ENCODE measurements at places on chromosomes 5 and 9.

DNA sequence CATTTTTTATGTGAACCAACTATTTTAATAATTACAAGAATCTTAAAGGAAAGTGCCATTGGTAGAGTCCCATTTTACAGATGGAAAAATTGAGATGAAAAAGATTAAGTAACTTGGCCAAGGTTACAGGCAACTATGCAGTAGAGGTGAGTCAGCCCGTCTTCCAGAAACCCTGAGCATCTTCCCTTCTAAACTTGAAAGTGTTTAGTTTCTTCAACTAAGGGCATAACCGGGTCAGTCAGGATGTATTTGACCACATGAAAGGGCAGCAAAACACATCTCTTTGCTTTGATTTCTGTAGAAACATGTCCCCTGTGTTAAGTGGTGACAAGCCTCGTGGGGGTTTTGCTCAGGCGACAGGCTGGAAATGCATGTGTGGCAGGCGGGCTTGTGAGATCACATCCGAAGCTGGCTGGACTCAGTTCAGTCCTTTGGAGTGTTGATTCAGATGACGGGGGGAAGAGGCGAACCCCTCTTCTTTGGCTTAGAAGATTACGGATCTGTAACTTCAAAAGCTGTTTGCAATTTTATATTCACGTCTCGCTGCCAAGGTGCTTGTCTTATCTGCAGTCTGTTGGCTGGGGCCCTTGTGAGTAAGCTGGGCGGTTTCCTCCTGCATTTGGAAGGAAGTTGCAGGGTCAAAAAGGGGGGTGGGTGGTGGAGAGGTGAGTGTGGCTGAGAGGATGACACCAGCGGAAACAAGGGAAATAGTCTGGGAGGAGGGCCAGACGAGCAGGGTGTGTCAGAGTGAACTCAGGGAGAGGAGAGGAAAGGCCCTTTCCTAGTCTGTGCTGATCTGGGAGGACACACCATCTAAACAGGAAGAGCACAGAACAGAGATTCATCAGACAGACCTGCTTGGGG lies 78.9 kb upstream of the RPS23 start:
- DNase-seq = no peak

GRCh38 chr5:74205767-74206578 lies 434.6 kb downstream of the ENC1 start:
- no peak for DNase-seq

DNA sequence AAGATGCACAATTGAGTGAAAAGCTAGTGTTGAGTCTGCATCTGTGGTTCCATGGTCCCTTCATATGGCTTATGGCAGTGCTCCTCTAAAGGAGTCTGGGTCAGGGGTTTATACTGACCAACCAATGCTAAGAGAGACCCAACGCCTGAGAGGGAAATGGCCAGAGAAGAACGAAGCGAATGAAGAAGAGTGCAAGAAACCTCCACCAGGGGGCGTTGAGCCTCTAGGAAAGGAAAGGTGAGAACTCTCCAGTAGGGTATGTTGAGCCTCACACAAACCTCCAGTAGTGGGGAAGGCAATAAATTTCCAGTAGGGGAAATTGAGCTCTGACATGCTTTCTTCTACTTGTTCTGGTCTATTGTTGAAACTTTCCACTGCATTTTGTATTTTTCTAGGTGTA lies 470.6 kb downstream of the PRDM9 start:
- DNase-seq = no peak

DNA sequence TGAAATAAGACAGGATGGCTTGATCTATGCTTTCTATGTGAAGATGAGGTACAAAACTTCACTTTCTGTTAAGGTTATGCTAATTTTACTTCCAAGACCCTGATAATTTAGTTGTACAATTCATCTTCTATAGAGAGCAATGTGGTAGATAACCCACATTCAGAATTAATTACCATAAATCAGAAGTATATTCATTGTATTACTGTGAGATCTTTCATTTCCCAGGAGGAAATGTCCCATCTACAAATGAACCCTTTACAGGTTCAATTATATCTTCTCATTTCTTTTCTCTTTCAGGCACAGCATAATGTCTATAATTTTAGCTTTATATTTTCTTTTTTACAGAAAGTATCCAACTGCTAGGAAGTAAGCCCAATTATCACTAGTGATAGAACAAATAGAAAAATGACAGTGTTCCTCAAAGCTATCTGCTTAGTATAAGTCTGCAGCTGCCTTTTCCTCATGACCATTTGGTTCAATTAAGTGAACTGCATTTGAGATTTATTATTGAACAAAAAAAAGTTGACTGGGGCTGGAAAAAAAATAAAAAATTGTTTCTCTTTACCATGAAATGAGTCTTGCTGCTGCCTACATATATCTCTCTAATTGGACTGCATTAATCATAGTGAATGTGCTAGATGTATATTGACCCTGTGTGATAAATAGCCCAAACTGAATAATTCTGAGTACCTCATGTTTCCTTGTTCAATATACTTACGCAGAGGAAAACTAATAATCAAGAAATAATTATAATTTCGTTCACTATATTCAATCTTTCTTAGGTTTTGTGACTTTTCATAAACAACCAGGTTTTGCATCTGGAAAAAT lies 1329.4 kb downstream of the PTPRD start:
- DNase-seq = no peak

DNA sequence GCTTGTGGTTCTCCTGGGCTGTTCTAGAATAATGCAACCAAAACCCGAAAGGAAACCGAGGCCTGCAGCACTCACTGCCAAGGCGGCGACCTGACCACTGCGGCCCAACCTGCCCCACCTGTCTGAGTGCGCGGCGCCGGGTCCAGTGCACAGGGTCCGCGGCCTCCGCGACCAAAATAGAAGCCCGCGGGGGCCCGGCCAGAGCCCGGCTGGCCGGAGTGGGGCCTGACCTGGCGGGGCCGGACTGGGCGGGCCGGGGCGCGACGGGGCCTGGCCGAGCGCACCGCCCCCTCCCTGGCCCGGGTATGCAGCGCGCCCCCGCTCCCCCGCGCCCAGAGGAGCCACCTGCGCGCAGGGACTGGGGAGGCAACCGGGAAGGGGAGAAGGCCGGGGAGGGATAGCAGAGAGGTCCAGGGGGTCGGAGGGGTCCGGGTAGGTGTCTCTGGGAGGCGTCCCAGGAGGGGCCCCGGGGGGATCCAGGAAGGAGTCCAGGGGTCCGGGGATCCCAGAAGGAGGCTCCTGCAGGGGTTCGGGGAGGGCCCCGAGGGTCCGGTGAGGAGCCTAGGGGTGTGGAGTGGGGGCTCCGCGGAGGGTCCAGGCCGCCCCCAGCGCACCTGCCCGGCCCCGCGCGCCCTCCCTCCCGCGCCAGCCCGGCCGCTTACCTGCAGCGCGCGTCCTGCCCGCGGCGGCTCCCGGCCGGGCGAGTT lies 503 bp downstream of the SEMA4D start:
- no peak for DNase-seq

- DNase-seq = no peak
These were observed 141.8 kb downstream of the FAM174A start for GRCh38 chr5:100676817-100677631.

DNA sequence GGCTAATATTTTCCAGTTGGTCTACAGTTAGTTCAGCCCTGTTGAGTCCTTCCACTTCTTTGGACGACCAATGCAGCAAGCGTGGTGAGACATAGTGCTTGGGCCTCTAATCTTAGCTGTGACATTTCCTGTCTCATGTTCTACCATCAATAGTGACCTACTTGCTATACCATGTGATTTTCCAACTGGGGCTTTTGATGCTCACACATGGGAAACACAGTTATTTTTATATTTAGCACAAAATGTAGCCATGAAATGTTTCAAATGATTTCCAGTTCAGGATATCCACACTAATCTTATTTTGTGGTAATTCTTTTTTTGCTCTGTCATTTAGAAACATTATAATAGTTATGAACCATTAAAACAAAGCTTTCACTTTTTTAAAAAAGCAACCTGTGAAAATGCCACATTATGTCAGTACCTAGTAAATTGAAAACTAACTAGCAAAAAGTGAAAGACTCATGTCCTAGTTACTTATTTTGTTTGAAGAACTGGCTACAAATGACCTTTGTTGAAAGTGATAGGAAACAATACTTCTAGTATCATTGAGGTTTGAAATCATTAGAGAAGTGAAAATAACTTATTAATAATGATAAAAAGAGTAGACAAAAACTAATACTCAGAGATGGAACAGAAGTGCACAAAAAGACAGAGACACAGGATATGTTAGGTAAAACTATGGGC lies 18.3 kb downstream of the MARCHF3 start:
- DNase-seq = no peak

- DNase-seq = no peak
These were observed 578.6 kb downstream of the RAB3C start for GRCh38 chr5:59161221-59162105.

All from right renal pelvis (tissue), 4 donors.